AML-193 (cell line): ENCODE measurements at places on chromosomes 7 and 10.

GRCh38 chr7:115183431-115184057 lies 261.6 kb downstream of the MDFIC start:
- peak; percentile 28 for DNase-seq

- no peak for DNase-seq
Measured at GRCh38 chr7:154960063-154960790, 42.7 kb downstream of the PAXIP1 start.

DNA sequence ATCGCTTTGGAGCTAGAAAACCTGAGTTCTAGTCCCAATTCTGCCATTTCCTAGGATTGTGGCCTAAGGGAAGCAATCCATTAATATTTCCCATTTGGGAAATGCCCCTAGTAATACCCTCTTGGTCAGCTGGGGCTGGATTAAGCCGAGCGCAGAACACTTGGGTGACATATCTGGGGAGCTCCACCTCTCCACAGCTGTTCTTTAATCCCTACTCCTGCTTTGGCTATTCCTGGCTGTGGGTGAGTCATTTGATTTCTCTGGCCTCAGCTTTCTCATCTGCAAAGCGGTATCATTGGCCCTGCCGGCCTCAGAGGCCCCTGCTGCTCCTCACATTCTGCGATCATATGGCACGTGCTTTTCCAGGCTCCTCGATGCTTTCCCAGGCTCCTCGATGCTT lies 108.3 kb downstream of the BUB3 start:
- no peak for DNase-seq

DNA sequence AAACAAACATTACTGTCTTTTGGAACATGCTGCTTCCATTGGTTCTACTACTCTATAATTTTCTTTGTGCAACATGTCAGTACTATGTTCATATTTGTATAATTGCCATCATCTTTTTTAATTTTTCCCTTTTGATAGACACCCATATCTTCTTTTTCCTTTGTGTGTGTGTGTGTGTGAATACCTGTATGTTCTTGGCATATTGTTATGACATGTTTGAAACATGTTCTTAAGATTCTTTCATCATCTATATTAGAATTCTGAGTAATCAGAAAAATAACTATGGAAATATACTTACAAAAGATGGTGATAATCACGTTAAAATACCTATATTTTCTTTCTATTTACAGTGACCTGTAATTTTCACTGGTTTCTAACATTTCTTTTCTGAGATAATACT lies 3.5 kb upstream of the CDK6 start:
- DNase-seq, result no peak

DNA sequence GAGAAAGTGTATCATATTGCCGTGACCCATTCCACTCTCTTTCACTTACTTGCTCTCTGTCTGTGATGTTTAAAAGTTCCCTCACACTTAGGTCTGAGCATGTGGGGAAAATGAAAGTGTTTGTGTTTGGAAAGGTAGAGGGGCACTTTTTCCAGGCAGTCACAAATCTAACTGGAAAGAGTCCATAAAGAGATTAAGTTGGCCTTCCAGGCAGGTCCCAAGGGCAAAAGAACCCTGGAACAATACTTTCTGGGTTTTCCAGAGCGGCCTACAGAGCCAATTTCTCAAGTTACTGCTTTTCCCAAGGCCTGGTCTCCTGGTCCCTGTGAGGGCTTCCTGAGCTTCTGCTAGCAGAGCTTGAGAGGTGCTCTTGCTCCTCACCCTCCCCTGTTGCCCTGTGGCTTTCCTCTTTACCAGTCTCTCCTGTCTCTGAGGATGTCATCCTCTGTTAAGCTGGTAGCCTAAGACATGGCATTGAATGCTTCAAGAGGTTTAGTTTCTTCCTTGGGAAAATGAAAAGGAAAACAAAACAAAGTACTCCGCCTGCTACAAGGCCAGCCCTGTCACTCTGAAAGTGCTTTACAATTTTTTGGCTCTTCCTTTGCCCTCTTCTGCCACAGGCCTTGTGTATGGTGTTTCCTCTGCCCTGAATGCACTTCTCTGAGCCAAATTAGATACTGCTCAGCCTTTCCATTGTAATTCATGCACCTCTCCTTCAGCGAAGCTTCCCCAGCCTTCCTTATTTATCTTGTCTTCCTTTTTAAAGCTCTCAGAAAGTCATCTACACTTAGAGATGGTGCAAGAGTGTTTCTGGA lies 20.1 kb downstream of the TES start:
- no peak for DNase-seq

DNA sequence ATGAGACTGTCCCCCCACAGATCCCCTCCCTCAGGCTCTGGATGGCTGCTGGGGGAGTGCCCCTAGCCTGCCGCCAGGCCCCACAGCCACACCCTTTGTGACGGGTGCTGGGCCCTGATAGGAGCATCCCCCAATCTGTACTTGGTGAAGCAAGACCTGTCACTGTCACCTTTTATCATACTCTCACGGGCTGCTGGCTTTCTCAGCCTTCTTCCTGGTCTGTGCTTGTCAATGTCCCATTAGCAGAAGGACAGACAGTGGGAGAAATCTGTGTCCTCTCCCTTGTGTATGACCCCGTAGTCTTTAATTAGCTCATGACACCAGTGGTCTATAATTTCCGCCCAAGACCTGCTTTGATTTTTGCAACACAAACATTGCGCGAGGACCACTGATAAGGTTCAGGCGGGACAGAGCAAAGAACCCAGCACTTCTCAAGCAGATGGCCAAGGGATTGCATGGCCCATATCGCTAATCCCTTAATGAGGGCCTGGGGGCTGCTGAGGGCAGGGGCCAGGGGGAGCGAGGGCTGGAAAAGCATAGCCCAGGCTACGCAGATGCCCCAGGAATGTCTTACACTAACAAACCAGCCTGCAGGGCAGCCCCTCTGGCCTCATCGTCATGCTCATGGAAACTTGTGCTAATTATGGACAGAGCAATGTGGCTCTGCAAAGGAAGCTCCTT lies 127.8 kb downstream of the PTPN20 start:
- no peak for DNase-seq

DNA sequence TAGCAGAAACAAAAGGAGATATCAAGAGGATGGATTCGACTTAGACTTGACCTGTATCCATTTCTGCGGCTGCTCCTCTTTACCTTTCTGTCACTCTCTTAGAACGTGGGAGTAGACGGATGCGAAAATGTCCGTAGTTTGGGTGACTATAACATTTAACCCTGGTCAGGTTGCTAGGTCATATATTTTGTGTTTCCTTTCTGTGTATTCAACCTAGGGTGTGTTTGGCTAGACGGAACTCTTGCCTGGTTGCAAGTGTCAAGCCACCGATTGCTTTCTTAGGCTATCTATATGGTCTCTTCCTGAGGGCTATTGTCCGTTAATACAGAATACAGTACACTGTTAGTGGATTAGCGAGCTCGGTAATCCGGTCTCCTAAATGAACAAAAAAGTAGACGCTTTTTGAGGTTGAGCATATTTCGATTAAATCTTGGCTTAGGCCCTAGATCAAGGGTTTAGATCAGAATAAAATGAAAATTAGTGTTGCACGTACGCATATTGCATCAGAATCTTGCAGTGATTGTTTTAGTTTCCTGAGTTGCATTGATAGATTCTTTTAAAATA lies 1.2 kb downstream of the PTEN start:
- DNase-seq, result no peak

GRCh38 chr10:58322835-58323209 lies 12.0 kb upstream of the UBE2D1 start:
- no peak for DNase-seq

DNA sequence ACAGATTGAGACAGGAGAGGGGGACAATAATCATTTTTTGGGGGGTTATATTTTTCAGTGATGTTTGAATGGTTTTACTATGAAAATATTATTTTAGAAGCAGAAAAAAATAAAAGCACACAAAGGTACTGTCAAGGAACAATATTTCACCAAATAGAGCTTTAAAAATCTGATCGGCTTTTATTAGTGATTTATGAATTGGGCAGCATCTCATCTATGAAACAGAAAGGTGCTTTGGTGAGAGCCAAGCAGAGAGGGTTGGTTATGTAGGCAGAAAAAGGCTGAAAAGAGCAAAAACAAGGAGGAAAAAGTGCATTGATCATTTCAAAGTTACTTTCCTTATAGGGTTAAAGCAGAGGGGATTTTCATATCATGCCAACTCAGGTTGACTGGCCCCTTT lies 26.4 kb upstream of the CPA2 start:
- no peak for DNase-seq

- no peak for DNase-seq
Measured at GRCh38 chr7:18241543-18242231, 214.0 kb upstream of the PRPS1L1 start.

DNA sequence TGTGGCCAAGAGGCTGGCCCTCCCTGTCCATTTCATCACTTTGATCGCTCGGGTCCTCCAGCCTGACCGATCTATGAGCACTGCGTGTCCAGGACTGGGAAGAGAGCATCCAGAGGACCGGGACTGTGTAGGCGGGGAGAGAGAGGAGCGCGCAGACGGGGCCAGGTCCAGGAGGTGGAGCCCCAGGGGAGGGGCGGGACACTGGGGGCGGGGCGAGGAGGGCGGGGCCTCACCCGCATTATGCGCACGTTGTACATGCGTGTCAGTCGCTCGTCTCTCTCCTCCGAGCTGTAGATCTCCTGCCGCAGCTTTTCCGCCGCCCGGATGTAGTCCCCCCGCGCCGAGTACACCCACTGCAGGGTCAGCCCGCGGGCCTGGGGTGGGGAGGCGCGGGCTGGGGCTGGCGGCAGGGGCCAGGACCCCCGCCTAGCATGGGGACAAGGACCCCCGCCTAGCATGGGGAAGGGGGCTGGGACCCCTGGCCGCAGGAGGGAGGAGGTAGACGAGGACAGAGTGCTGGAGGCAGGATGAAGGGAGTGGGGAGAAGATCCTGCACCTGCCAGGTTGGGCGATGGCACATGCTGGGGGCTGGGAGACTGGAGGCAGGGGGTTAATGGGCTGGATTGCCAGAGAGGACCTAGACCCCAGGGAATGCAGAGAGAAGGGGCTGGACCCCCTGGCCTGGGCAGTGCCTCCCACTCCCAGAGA lies 14.3 kb downstream of the MOSPD3 start:
- peak; percentile 71 for DNase-seq

GRCh38 chr10:84317174-84317573 lies 11.2 kb upstream of the CCSER2 start:
- DNase-seq, result no peak

DNA sequence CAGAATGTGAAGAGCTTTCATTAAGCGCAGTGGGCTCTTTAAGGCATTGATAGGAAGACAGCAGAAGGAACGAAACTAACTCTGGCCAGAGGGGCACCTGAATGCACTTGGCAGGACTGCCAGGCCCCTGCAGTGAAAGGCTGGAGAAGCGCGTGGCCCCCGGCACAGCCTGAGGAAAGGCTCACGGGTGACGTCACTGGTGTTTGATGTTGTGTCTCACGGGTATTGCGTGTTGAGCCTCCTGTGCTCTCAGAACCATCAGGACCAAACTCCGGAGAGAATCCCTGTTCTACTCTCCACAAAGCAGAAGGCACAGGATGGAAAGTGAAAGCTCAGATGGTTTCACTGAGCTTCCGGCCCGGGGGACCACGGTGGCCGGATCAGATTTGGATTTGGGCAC lies 515.8 kb upstream of the FOXK1 start:
- DNase-seq, result no peak

- DNase-seq, result no peak
Measured at GRCh38 chr10:32941357-32941756, 16.7 kb downstream of the ITGB1 start.

GRCh38 chr10:112650588-112651030 lies 203.6 kb downstream of the VTI1A start:
- no peak for DNase-seq

DNA sequence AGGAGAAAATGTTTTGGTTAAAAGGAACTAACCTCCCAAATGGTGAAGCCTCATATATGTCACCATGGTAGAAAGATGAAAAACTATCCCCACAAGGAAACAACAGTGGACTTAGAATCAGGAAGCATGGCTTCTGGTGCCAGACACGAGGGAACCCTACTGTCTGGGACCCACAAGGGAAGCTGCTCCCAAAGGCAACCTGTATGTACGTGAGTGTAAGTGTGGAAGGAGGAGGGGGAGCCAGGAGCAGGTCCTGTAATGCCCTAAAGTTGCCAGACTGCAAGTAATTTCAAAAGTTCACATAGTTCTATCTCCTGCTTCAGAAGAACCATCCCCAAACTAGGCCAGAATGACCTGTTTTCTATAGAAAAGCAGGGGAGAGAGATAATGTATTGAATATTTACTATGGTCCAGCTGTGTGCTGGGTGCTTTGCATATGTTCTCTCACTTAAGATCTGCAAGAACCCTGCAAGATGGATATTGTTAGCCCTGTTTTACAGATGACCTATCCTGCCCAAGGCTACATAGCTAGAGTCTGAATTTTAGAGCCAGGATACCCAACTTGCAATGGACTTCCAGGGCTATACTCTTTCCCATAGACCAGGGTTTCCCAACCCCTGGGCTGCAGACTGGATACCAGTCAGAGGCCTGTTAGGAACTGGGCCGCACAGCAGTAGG lies 19.2 kb downstream of the DUSP5 start:
- no peak for DNase-seq

- DNase-seq, result no peak
Measured at GRCh38 chr10:126001576-126001975, 105.2 kb downstream of the FANK1 start.

GRCh38 chr7:8491544-8492489 lies 58.4 kb downstream of the NXPH1 start:
- DNase-seq, result no peak

DNA sequence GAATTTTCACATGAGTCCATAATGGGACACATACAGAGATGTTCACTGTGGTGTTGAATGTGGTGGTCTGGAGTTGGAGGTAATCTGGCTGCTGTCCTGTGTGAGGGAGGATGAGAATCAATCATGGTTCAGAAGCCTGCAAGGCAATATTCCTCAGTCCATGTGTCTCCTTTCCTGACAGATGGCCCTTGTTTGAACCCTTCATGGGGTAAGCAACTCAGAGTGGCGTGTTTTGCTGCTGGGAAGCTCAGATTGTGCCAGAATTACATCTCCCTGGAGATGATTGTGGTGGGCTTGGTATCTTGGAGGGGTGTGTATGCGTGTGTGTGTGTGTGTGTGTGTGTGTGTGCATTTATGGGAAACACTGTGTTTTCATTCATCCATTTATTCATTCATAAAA lies 44.5 kb upstream of the COMTD1 start:
- no peak for DNase-seq

- DNase-seq, result no peak
Measured at GRCh38 chr10:90418869-90419652, 438.8 kb downstream of the HTR7 start.

DNA sequence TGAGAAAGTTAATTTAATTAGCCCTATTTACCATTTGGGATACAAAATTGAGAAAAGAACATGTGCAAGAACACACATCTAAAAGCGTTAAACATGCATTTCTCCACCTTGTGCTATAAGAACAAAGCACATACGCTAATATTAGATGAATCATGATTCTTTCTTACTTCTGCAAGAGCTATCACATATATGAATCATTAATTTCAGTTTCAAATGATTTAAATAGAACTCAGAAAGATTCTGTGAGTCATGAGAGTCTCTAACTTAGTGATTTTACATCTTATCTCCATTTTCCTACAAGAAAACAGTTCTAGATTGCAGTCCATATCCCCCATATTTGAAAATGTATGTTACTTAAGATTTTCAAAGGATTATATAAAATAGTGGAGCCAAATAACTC lies 173.9 kb downstream of the RNLS start:
- no peak for DNase-seq

- no peak for DNase-seq
Measured at GRCh38 chr10:22271786-22272185, 44.4 kb upstream of the COMMD3 start.

- no peak for DNase-seq
Measured at GRCh38 chr10:114565066-114565465, 93.0 kb downstream of the ABLIM1 start.
